ENCODE measurements at places on chromosomes 2 and 18. TPM values are rescaled to one million over a fixed set of nuclear protein-coding genes. Genes with fewer than 3 reads are reported as not detected.

Gene CD207
- not detected for total RNA-seq

Gene FKBP1B
- total RNA-seq: 1.7 TPM

Gene TCF23
- total RNA-seq: 0.07 TPM

DNA sequence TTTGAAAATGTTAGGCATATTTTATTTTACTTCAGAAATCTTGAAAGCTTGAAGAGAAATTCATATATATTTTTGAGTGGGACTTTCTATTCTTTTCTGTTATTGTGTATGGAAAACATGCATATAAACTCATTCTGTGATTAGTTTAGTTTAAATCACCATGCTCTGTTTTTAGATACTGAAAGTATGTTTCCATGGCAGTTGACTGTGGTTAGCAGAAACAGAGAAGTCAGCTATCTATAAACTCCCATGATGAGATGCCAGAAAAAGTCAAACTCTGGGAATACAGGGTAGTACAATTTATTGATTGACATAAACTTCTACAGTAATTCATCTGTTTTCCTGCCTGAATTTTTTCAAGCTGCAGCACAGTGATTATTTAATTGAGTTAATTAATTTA lies 905.3 kb upstream of the VRK2 start:
- no peaks in the 10 kb centered on the region for H3K36me3 ChIP-seq
- no peak for DNase-seq
- no peak overlapping the region for H3K27ac ChIP-seq
- H3K4me3 ChIP-seq: no peak overlapping the region
- no peaks in the 10 kb centered on the region for H3K4me1 ChIP-seq

DNA sequence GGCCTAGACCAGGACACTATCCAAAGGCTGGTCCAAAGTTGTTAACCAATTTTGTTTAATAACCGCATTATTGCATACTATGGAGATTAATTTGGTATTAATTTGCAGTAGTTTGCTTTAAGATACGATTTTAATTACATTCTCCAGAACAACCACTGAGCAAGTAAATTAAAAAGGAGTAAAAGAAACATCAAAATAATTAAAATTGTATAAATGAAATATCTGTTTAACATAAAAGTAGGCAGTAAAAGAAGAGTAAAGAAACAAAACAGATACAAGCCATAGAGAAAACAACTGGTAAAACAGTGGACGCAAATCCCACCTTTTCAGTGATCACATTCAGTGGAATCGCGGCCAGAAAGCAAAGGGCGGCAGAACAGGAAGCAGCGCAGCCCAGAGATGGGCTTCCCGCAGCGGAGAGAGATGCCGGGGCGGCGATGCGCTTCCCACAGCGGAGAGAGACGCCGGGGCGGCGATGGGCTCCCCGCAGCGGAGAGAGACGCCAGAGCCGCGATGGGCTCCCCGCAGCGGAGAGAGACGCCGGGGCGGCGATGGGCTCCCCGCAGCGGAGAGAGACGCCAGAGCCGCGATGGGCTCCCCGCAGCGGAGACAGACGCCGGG lies 176.8 kb downstream of the RTP5 start:
- no peaks in the 10 kb centered on the region for H3K27me3 ChIP-seq
- H3K4me1 ChIP-seq: no peaks in the 10 kb centered on the region
- H3K27ac ChIP-seq: no peak overlapping the region
- no peak for DNase-seq
- H3K36me3 ChIP-seq: no peaks in the 10 kb centered on the region
- no peak overlapping the region for H3K4me3 ChIP-seq

- H3K27me3 ChIP-seq: peaks cover 9% of the 10 kb centered on the region
- H3K36me3 ChIP-seq: no peaks in the 10 kb centered on the region
- no peaks in the 10 kb centered on the region for H3K4me1 ChIP-seq
- no peak overlapping the region for H3K4me3 ChIP-seq
- no peak for DNase-seq
- no peak overlapping the region for H3K27ac ChIP-seq
These were observed 76.9 kb upstream of the GCFC2 start for GRCh38 chr2:75787532-75788132.

All from heart right ventricle (tissue), 16 donors.